ENCODE measurements at places on chromosomes 4 and X. TPM values are rescaled to one million over a fixed set of nuclear protein-coding genes. Genes with fewer than 3 reads are reported as not detected.

DNA sequence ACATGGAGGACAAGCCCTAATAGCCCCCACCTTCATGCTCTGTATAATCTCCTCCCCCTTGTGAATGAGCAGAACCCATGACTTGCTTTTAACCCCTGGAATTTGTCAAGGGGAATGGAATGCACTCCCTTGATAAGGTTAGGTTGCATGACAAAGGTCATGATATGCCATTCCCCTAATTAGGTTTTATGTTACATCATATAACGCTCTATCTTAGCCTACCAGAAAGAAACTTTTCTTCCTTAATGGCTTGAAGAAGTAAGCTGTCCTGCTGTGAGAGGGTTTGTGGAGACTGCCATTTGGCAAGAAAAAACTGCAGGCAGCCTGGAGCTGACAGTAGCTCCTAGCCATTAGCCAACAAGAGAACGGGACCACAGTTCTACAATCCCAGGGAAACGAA lies 399.8 kb upstream of the MAD2L1 start:
- no peak for DNase-seq

GRCh38 chr4:34417160-34417559 lies 1827.2 kb downstream of the ARAP2 start:
- no peak for DNase-seq

GRCh38 chr4:93495346-93495745 lies 333.2 kb upstream of the ATOH1 start:
- DNase-seq: no peak

DNA sequence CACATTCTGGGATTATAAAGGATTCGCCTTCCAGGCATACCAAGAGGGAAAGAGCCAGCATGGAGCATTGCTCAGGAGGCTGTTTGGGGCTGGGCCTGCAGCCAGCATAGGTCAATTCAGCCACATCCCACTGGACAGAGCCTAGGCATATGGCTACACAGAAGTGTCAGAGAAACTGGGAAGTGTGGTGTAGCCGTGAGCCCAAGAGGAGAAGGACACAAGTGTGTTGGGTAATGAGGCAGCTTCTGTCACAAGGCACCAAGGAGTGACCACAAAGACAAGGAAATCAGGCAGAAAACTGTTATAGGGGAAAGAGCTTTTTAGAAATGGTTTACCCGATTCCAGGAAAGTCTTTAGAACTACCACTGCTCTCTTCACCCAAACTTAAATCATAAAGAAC lies 178.6 kb upstream of the TBL1X start:
- no peak for DNase-seq

GRCh38 chrX:67780694-67781109 lies 236.9 kb downstream of the AR start:
- peak; percentile 72 for DNase-seq

DNA sequence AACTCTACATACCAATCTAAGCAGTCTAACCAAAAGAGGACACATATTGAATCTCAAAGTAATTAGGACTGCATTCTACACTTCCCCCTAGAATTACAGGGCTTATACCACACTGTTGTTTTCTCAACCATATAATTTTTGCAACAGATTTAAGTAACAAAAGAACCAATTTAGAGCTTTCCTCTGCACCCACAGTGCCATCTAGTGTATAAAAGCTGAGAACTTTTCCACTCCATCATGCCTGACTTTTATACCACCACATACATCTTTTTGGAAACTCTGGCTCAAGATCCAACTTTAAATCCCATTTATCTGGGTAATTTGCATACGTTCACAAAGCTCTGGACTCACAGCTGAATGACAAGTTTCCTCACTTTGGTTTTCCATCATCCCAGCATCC lies 99.5 kb downstream of the EFHC2 start:
- DNase-seq: no peak

DNA sequence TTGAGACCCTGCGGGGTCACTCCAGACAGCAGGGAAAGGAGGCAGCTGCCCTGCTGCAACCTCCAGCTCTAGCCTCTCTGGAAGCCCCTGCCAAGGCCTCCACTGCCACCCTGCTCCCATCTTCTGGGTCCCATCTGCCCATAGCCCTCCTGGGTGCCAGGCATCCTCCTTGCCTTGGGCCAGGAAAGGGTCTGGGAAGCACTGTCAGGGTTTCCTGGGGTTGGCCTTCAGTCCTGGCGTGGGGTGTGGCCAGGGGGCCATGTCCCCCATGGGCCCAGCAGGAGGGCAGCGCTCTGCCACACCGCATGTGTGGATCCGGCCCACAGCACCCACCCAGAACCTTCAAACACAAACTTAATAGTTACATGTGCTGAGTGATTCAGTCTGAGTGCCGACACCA lies 3.4 kb upstream of the CPLX1 start:
- DNase-seq: peak; percentile 35

- DNase-seq: no peak
Observed at GRCh38 chr4:57214654-57215411, 104.6 kb upstream of the IGFBP7 start.

- DNase-seq: no peak
Observed at GRCh38 chr4:141638230-141638629, 1.8 kb downstream of the IL15 start.

GRCh38 chrX:44945736-44946135 lies 72.7 kb downstream of the KDM6A start:
- DNase-seq: no peak

- DNase-seq: no peak
Observed at GRCh38 chr4:48247142-48247877, 22.3 kb downstream of the TEC start.

DNA sequence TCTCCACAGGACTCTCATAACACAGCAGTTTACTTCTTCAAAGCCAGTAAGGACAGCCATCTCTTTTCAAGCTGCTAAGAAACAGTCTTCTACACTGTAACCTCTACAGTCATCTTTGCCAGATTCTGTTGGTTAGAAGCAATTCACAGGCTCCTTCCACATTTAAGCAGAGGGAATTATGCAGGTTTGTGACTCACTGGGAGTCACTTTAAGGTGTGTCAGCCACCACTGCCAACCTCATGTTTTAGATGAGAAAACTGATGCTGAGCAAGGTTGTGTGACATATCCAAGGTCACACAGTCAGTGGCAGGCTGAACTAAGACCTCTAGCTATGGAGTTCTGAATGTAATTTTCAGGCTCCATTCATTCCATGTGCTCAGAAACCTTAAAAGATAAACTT lies 143.5 kb downstream of the QDPR start:
- DNase-seq: no peak

DNA sequence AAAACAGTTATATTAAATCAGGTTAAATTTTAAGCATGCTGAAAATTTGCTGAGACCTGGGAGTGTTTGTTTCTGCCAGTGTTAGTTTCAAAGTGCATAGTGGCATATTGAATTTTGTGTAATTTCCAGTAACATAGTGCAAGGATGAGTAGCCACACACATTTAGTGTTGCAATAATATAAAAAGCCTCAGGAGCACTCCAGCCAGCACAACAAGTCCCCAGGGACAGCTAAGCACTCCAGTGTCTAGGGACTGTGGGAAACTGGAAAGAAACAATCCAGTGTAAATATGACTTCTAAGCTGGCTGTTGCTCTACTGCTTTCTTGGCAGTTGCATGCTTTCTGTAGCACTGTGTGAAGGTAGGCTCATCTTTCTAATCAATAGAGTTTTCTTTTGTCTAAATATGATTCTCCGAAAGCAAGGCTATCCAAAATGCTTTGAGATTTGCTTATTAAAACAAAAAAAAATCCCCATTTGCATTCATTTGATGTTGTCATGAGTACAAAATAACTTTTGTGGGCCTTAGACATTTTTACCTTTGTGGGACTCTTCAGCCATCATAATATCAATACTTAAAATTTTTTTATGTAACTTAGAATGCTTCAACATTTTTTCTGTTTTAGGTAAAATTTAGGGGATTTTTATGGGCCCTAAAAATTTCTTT lies 24.2 kb upstream of the CXCL2 start:
- no peak for DNase-seq

- no peak for DNase-seq
Observed at GRCh38 chr4:187415231-187415630, 580.3 kb upstream of the ZFP42 start.

- DNase-seq: peak; percentile 58
Observed at GRCh38 chrX:139203651-139204570, 326.6 kb upstream of the F9 start.

DNA sequence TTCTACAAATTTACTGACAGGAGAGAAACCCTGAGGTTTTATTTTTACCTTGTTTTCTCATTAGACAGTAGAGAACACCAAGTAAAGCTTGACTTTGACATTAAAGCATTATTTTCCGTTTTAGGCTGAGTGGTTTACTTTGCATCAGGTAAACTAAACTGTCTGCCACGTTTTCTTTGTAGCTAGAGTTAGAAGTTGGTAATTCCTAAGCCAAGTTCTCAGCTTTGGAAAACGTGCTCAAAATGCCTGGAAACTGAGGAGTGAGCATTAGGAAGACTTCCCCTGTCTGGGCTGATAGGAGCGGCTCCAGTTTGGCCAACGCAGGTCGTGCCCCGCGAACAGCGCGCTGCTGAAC lies 819 bp downstream of the PDLIM3 start:
- no peak for DNase-seq

DNA sequence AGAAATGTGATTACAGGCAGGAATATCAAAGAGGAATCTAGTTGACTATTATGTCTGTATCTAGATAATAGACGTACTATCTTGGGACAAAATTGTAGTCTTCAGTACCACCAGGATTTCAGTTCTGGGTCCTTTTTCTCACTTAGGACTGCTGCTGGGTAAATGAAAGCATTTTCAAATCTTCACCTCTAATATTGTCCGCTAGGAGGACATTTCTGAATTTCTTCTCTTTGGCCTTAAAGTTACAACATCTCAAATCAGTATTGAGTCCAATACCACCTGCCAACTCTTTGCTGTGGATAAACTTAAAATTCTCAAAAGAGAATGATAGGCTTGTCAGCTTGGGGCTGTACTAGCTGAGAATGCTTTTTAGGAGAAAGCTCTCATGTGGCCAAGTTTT lies 6.0 kb downstream of the FGF16 start:
- DNase-seq: no peak

DNA sequence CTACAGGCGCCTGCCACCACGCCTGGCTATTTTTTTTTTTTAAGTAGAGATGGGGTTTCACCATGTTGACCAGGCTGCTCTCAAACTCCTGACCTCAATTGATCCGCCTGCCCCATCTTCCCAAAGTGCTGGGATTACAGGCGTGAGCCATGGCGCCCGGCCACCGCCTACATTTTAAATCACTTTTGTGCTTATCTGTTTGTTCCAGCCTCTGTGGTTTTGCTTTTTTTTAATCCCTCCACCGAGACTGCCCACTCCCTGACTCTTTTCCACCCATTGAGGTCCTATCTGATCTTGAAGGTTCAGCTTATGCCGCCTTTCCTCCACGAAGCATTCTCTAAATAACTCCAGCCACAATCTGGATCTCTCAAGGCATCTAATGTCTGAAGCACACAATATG lies 73.5 kb downstream of the CHRDL1 start:
- DNase-seq: no peak

GRCh38 chr4:72984351-72984750 lies 85.2 kb downstream of the COX18 start:
- DNase-seq: no peak

- DNase-seq: no peak
Observed at GRCh38 chrX:100376576-100376975, 33.5 kb downstream of the PCDH19 start.

GRCh38 chr4:75255261-75255660 lies 258.9 kb downstream of the RCHY1 start:
- no peak for DNase-seq

- no peak for DNase-seq
Observed at GRCh38 chr4:112813790-112814189, 176.8 kb downstream of the LARP7 start.

GRCh38 chr4:129092631-129093190 lies 628 bp downstream of the SCLT1 start:
- DNase-seq: no peak

GRCh38 chr4:3711183-3712111 lies 54.7 kb upstream of the ADRA2C start:
- DNase-seq: peak; percentile 54

GRCh38 chr4:101411926-101412325 lies 64.6 kb upstream of the PPP3CA start:
- DNase-seq: no peak

DNA sequence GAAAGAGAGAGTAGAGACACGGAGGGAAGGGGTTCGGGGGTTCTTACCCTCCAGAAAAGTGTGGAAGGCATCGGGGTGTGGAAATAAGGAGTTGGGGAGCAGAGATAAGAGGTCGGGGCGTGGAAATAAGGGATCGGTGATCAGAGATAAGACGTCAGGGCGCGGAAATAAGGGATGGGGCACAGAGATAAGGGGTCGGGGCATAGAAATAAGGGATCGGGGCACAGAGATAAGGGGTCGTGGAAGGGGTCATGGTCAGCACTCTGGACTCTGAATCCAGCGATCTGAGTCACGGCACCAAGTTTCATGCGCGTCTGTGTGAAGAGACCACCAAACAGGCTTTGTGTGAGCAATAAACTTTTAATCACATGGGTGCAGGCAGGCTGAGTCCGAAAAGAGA lies 119.1 kb downstream of the PCDH10 start:
- DNase-seq: no peak

DNA sequence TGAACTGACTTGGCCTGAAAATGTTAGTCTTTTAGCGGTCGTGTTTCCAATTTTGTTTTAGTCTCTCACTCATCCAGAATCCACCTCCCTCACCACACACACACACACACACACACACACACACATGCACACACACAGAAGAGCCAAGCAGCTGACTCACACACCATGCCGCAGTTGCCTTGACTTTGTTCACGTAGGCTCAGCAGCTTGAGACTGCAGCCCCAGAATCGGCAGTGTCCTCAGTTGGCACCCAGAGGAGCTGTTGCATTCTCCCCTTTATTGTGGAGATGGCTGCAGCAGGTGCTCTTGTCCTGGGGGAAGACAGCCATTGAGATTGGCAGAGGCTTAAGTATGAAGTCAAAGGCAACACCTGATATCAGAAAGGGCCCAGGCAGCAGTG lies 20.9 kb upstream of the XPNPEP2 start:
- no peak for DNase-seq

DNA sequence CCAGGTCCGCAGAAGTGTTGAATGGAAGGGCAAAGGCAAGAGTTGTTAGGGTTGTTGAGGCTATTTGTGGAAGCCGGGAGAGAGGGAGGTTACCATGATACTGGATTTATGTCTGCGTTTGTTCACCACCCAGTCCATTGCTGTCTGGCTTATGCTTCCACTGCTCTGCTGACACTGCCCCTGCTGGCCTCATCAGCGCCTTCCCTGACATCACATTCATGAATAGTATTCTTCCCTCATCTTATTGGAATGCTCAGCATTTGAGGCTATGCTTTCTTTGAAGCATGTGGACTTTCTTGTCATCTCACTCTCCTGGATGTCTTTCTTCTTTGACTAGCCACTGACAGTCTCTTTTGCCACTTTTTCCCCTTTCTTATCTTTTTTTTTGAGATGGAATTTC lies 10.3 kb downstream of the GNL3L start:
- DNase-seq: no peak

GRCh38 chr4:8704632-8705031 lies 112.1 kb downstream of the CPZ start:
- DNase-seq: peak; percentile 46

ARAP2 gene
- total RNA-seq: 57.2 TPM

BLOC1S4 gene
- total RNA-seq: 10.7 TPM

VCX3A gene
- not detected for total RNA-seq

SMIM20 gene
- 25.2 TPM for total RNA-seq

TIGD2 gene
- 5.1 TPM for total RNA-seq

PF4V1 gene
- total RNA-seq: not detected

OCRL gene
- 20.5 TPM for total RNA-seq

TMEM128 gene
- 26.4 TPM for total RNA-seq

PDLIM3 gene
- 24.4 TPM for total RNA-seq

SSX4 gene
- total RNA-seq: not detected

RHOXF1 gene
- total RNA-seq: 0.72 TPM

LNX1 gene
- 6.0 TPM for total RNA-seq

NPY2R gene
- total RNA-seq: not detected

Data from upper lobe of right lung (tissue), 1 donor.